Activated T-cell treated with anti-CD3 and anti-CD28 coated beads for 48 hours (primary cell): ENCODE measurements at places on chromosomes 11 and 22.

DNA sequence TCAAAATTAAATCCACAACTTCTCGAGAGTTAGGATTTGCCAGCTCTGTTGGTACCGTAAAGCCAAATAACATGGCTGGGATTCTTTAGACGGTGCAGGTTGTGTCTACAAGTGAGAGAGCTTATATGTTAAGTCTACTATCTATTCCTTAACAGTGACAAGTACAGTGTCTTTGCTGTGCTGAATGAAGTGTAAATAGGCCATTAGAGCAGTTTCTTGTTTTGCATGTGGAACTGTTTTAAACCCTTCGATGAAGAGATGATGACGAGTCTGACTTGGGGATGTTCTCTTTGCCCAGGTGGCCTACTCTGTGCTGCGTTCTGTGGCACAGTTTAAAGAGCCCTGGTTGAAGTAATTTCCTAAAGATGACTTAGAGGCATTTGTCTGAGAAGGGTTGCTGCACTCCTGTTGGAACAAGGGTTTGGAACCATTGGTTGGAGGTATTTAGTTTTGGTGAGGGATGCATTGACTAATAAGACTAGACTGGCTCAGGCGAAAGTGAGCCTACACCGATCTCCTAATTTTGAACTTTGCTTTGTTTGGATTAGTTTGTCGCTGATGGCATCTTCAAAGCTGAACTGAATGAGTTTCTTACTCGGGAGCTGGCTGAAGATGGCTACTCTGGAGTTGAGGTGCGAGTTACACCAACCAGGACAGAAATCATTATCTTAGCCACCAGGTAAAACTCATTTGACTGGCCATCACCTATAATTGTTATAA, 988 bp downstream of the RPS3 start:
- DNase-seq = no peak

GRCh38 chr11:116515664-116516184, 257.1 kb downstream of the BUD13 start:
- no peak for DNase-seq

DNA sequence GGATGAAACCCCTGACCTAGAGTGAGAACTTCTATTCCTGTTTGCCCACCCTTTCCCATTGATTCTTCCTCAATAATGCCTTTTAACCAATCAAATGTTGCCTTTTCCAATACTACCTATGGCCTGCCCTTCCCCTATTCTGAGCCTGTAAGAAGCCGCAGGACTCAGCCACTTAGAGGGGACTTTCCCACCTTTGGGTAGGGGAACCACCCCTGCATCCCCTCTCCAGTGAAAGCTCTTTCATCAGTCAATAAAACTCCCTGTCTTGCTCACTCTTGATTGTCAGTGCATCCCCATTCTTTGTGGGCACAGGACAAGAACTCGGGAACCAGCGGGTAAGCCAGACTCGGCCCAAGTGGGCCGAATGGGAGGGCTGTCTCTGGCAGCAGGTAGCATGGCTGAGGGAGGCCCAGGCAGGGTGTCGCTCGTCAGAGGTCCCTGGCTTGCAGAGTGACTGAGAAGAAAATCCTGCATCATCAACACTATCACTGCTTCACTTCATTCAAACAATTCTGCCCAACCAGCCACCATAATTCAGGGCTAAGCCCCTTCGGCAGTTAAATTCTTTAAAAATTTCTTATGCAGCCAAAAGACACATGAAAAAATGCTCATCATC, 30.4 kb downstream of the LDHAL6A start:
- no peak for DNase-seq

DNA sequence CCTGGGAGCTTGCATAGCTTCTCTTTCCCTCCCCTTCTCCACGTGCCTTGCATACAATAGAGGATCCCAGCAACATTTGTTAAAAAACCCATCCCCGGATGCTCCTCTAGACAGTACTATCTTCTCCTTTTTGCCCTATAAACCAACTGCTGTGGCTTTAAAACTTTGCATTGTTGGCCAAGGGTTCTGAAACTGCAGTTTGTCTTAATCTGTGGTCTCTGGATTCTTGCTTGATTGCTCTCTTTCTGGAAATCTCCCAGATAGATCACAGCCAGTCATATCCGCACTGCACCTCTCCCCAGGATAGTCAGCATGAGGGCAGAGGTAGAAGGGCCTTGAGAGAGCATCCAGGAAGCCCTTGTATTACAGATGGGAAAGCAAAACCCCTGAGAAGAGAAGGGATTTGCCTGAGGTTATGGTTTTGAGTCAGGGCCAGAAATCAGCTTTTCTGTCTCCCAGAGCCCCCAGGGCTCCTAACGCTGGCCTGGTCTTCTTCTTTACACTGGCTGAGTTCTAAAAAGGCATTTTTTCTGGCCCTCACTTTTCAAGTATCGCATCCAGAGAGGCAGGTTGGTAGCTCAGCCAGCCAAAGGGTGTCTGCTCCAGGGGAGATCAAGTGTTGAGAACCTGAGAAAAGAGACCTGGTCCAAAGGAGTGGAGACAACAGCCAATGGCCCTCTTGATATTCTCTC, 70.6 kb downstream of the ADM start:
- no peak for DNase-seq

GRCh38 chr11:39690856-39691255, 1768.6 kb downstream of the LRRC4C start:
- DNase-seq = no peak
